CD4-positive, alpha-beta memory T cell (primary cell): ENCODE measurements at places on chromosomes 2 and 18.

GRCh38 chr2:159144776-159145614 is 141.5 kb downstream of the WDSUB1 start:
- H3K27me3 ChIP-seq, result no peaks in the 10 kb centered on the region
- peaks cover 4% of the 10 kb centered on the region for H3K4me1 ChIP-seq
- H3K27ac ChIP-seq, result no peak overlapping the region
- H3K36me3 ChIP-seq, result no peaks in the 10 kb centered on the region

GRCh38 chr2:54439582-54439981 is 16.5 kb upstream of the SPTBN1 start:
- no peaks in the 10 kb centered on the region for H3K36me3 ChIP-seq
- no peak for DNase-seq
- H3K27me3 ChIP-seq, result no peaks in the 10 kb centered on the region
- H3K27ac ChIP-seq, result no peak overlapping the region

DNA sequence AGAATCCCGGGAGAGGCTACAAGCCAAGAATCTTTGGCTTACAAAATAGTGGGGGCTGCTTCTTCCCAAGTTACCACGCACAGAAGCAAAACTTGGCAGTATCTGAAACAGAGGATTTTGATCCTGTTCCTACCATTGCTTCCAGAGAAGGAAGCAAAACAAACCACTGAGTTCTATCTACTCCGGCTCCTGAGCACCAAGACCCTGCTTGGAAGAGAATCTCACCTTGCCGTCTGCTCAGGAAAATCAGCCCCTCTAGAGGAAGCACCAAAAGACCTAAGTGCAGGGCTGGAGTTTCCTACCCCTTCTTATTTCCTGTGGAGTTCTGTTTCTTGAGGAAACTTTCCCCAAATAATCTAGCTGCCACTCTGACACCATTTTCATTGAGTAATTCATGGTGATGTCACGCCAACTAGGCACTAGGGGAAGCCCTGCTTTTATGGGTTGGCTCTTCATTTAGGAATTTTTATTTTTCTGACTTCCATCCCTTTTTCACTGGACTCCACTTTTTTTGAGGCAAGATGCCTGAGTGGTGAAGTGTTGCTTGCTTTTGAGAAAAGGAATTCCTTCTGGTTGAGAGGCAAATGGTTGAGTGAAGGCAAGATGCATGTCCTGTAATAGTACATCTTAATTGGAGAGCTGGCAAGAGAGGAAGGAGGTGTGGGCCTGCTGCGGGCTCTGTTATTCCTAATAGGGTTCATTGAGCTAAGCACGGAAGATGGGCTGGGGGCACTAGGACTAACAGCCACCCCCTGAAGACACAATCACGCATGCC is 36.8 kb upstream of the EML4 start:
- peaks cover 99% of the 10 kb centered on the region for H3K4me1 ChIP-seq
- H3K27ac ChIP-seq, result peak overlapping the region; percentile 93
- peak overlapping the region; percentile 17 for H3K4me3 ChIP-seq
- no peak for DNase-seq

DNA sequence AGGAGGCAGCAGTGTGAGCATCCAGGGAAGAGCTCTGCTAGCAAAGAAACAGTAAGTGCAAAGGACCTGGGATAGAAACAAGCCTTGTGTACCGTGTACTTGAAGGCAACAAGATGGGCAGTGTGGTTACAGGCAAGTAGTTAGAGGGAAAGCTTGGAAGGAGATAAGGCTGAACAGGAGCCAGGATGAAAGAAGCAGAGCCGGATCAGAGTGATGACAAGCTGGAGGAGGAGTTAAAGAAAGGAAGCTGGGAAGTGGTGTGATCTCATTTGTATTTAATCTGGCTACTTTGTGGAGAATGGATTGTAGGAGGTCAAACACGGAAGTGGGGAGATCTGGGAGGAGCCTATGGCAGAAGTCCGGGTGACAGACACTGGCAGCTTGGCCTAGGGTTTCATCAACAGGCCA is 44.7 kb upstream of the VPS54 start:
- no peaks in the 10 kb centered on the region for H3K36me3 ChIP-seq
- H3K4me3 ChIP-seq, result no peak overlapping the region
- DNase-seq, result no peak

DNA sequence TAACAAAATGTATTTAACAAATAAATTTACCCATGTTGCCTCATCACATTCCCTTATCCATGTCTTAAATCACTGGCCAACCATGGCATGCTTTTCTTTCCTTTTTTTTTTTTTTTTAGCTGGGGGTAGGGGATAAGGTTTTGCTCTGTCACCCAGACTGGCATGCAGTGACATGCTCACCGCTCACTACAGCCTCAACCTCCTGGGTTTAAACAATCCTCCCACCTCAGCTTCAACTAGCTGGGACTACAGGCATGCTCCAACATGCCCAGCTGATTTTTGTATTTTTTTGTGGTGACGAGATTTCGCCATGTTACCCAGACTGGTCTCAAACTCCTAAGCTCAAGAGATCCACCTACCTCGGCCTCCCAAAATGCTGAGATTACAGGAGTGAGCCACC is 266.4 kb downstream of the THSD7B start:
- no peaks in the 10 kb centered on the region for H3K27me3 ChIP-seq
- H3K27ac ChIP-seq, result no peak overlapping the region
- DNase-seq, result no peak
- H3K4me1 ChIP-seq, result no peaks in the 10 kb centered on the region
- no peak overlapping the region for H3K4me3 ChIP-seq

- no peaks in the 10 kb centered on the region for H3K4me1 ChIP-seq
- H3K36me3 ChIP-seq, result no peaks in the 10 kb centered on the region
- H3K27me3 ChIP-seq, result peaks cover 4% of the 10 kb centered on the region
- no peak overlapping the region for H3K27ac ChIP-seq
Observed at GRCh38 chr2:23323917-23324680, 60.9 kb upstream of the KLHL29 start.

- H3K27me3 ChIP-seq, result no peaks in the 10 kb centered on the region
- no peaks in the 10 kb centered on the region for H3K36me3 ChIP-seq
- H3K4me1 ChIP-seq, result no peaks in the 10 kb centered on the region
Observed at GRCh38 chr2:133666621-133667020, 98.4 kb upstream of the NCKAP5 start.

- H3K27me3 ChIP-seq, result no peaks in the 10 kb centered on the region
- H3K4me1 ChIP-seq, result no peaks in the 10 kb centered on the region
- DNase-seq, result no peak
- H3K36me3 ChIP-seq, result no peaks in the 10 kb centered on the region
- H3K27ac ChIP-seq, result no peak overlapping the region
Observed at GRCh38 chr18:45066210-45066609, 385.5 kb downstream of the SETBP1 start.
